ENCODE measurements at places on chromosomes 5 and 9. TPM values are rescaled to one million over a fixed set of nuclear protein-coding genes. Genes with fewer than 3 reads are reported as not detected.
A peak's percentile ranks its signal among the peaks of the same experiment; 100 is the strongest.

Gene ISL1
- not detected for total RNA-seq

GRCh38 chr5:73942783-73943182 lies 316.8 kb downstream of the ARHGEF28 start:
- peaks cover 8% of the 10 kb centered on the region for H3K4me1 ChIP-seq
- no peaks in the 10 kb centered on the region for H3K27me3 ChIP-seq
- H3K27ac ChIP-seq, result no peak overlapping the region
- peaks cover 2% of the 10 kb centered on the region for H3K36me3 ChIP-seq

GRCh38 chr9:85859765-85860164 lies 81.2 kb upstream of the NAA35 start:
- no peak overlapping the region for H3K27ac ChIP-seq
- no peaks in the 10 kb centered on the region for H3K36me3 ChIP-seq
- DNase-seq, result no peak
- H3K27me3 ChIP-seq, result no peaks in the 10 kb centered on the region
- no peak overlapping the region for H3K4me3 ChIP-seq

Gene FRMD3
- total RNA-seq, result 11.0 TPM

DNA sequence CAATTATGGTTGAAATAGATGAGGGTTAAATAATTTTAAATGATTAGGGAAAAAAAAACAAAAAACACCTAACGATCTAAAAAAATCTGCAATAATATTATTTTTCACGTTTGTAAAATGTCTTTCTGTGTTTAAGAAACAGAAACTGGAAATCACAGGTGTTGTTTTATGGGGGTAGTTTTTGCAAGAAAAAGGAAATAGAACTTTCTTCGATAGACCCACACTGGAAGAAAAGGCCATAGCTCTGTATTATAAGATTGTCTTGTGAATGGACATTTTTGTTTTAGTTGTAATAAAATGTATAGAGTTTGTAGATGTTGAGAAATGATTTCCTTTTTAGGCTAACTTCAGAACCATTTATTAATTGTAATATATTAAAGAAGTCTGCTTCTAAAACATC lies 5.5 kb downstream of the CSNK1G3 start:
- no peaks in the 10 kb centered on the region for H3K4me1 ChIP-seq
- no peak overlapping the region for H3K27ac ChIP-seq
- H3K36me3 ChIP-seq, result no peaks in the 10 kb centered on the region
- no peak overlapping the region for H3K4me3 ChIP-seq
- no peaks in the 10 kb centered on the region for H3K27me3 ChIP-seq

DNA sequence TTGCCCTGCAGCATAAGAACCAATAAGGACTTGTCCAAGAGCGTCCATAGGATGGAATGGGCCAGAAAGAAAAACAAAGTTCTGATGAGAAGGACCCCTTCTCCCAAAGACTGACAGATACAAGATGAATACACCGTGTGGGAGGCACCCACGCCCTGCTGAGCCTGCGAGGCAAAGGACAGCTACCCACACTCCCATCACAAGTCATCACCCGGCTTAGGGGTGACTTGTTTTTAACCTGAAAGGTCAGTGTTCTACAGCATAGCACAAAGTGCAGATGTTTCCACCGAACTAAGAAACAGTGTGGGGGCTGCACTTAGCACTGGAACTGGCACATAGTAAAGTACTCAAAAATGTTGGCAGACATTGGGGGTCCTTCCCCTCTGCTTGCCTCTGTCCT lies 13.9 kb downstream of the TNIP1 start:
- DNase-seq, result no peak
- H3K4me3 ChIP-seq, result no peak overlapping the region
- no peaks in the 10 kb centered on the region for H3K27me3 ChIP-seq
- peak overlapping the region; percentile 88 for H3K27ac ChIP-seq
- H3K4me1 ChIP-seq, result peaks cover 84% of the 10 kb centered on the region

Gene PLCXD3
- total RNA-seq, result 11.7 TPM

Gene FYB1
- total RNA-seq, result 53.7 TPM

Gene SPINK13
- 1.6 TPM for total RNA-seq

DNA sequence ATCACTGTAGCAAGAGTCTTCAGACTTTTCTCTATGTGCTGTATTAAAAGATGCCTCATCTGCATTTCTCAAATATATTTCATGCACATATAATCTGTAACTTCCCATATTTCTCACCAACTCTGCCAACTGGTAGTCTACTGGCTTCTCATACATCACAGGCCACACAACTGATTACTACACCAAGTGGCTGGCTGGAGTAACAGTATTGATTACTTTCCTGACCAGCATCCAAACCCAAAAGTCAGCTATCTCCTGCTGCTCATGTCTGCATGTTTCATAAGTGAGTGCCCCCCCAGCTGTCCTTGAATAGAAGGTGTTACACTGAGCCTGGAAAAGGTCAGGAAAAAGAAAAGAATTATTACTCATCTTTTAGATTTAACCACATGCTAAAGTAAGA lies 17.4 kb downstream of the ERCC8 start:
- no peaks in the 10 kb centered on the region for H3K27me3 ChIP-seq
- H3K4me3 ChIP-seq, result no peak overlapping the region
- peaks cover 3% of the 10 kb centered on the region for H3K36me3 ChIP-seq
- no peak overlapping the region for H3K27ac ChIP-seq
- no peaks in the 10 kb centered on the region for H3K4me1 ChIP-seq

- H3K4me3 ChIP-seq, result no peak overlapping the region
- H3K27me3 ChIP-seq, result no peaks in the 10 kb centered on the region
- H3K36me3 ChIP-seq, result no peaks in the 10 kb centered on the region
- H3K27ac ChIP-seq, result no peak overlapping the region
Measured at GRCh38 chr9:117549444-117549843, 134.6 kb upstream of the ASTN2 start.

Gene SLCO4C1
- 35.1 TPM for total RNA-seq

- H3K27me3 ChIP-seq, result peaks cover 52% of the 10 kb centered on the region
- H3K36me3 ChIP-seq, result no peaks in the 10 kb centered on the region
Measured at GRCh38 chr5:55231029-55231918, 2.1 kb downstream of the CCNO start.

GRCh38 chr5:61464512-61464911 lies 132.5 kb downstream of the ZSWIM6 start:
- no peak overlapping the region for H3K4me3 ChIP-seq
- no peaks in the 10 kb centered on the region for H3K36me3 ChIP-seq
- DNase-seq, result no peak
- H3K27ac ChIP-seq, result no peak overlapping the region
- no peaks in the 10 kb centered on the region for H3K27me3 ChIP-seq

- no peaks in the 10 kb centered on the region for H3K4me1 ChIP-seq
- no peaks in the 10 kb centered on the region for H3K27me3 ChIP-seq
- H3K27ac ChIP-seq, result no peak overlapping the region
- H3K4me3 ChIP-seq, result no peak overlapping the region
Measured at GRCh38 chr9:71985297-71985911, 74.0 kb downstream of the C9orf85 start.

GRCh38 chr9:34991607-34992375 lies 2.2 kb downstream of the DNAJB5 start:
- no peaks in the 10 kb centered on the region for H3K27me3 ChIP-seq
- no peak for DNase-seq
- no peak overlapping the region for H3K4me3 ChIP-seq
- no peaks in the 10 kb centered on the region for H3K36me3 ChIP-seq
- H3K27ac ChIP-seq, result peak overlapping the region; percentile 87

Gene MARCOL
- not detected for total RNA-seq

Gene ORM2
- not detected for total RNA-seq

DNA sequence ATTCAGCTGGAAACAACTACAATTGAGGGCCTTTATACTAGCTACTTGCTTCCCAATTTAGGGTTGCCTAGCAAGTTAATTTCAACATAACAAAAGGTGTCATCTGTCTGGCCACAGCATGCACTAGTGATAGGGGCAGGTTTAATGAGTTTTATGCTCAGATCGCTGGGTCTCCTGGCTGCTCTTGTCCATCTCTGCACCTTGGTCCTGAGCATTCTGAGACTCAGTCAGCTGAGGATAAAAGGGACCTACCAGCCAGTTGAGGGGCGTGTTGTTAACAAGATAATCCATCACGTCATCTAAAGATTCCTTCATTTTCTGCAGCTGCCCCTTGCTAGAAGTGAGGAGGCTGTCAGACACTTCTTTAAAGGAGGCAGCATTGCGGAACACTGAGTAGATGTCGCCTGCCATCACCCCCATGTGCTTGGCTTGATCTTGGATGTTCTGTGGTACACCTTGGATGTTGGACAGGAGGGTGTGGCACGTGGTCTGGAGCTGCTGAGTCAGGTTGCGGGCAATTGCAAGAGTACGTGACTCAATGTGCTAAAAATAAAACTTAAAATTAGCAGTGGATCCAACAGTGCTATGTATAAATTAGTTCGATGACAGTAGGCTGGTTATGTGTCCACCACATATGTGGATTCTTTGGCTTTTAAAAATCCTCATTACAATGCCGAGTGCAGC lies 11.0 kb downstream of the PLIN2 start:
- DNase-seq, result no peak
- H3K4me3 ChIP-seq, result no peak overlapping the region
- peaks cover 10% of the 10 kb centered on the region for H3K36me3 ChIP-seq

GRCh38 chr5:131394128-131394527 lies 130.3 kb downstream of the CDC42SE2 start:
- H3K4me3 ChIP-seq, result no peak overlapping the region
- DNase-seq, result no peak
- peak overlapping the region; percentile 74 for H3K27ac ChIP-seq
- no peaks in the 10 kb centered on the region for H3K4me1 ChIP-seq
- no peaks in the 10 kb centered on the region for H3K27me3 ChIP-seq

GRCh38 chr9:124799274-124800006 lies 22.5 kb downstream of the OLFML2A start:
- H3K4me1 ChIP-seq, result peaks cover 11% of the 10 kb centered on the region
- H3K36me3 ChIP-seq, result no peaks in the 10 kb centered on the region
- no peak for DNase-seq
- no peak overlapping the region for H3K4me3 ChIP-seq
- no peaks in the 10 kb centered on the region for H3K27me3 ChIP-seq

GRCh38 chr9:2620919-2621721 lies 467 bp upstream of the VLDLR start:
- H3K4me3 ChIP-seq, result peak overlapping the region; percentile 52
- peak overlapping the region; percentile 69 for H3K27ac ChIP-seq
- no peaks in the 10 kb centered on the region for H3K27me3 ChIP-seq
- H3K4me1 ChIP-seq, result no peaks in the 10 kb centered on the region
- peak; percentile 86 for DNase-seq

GRCh38 chr5:153463806-153464205 lies 26.7 kb upstream of the GRIA1 start:
- DNase-seq, result peak; percentile 2
- H3K27me3 ChIP-seq, result no peaks in the 10 kb centered on the region
- no peak overlapping the region for H3K4me3 ChIP-seq
- no peak overlapping the region for H3K27ac ChIP-seq

Gene ABCA2
- total RNA-seq, result 72.1 TPM

Gene ALDH7A1
- total RNA-seq, result 51.8 TPM

- no peak overlapping the region for H3K4me3 ChIP-seq
- no peak for DNase-seq
- H3K27ac ChIP-seq, result no peak overlapping the region
- H3K36me3 ChIP-seq, result no peaks in the 10 kb centered on the region
- no peaks in the 10 kb centered on the region for H3K4me1 ChIP-seq
Measured at GRCh38 chr9:132708769-132709430, 38.6 kb downstream of the GTF3C4 start.

GRCh38 chr5:29252390-29252789 lies 1941.1 kb upstream of the CDH6 start:
- H3K4me1 ChIP-seq, result no peaks in the 10 kb centered on the region
- DNase-seq, result no peak
- no peak overlapping the region for H3K27ac ChIP-seq

DNA sequence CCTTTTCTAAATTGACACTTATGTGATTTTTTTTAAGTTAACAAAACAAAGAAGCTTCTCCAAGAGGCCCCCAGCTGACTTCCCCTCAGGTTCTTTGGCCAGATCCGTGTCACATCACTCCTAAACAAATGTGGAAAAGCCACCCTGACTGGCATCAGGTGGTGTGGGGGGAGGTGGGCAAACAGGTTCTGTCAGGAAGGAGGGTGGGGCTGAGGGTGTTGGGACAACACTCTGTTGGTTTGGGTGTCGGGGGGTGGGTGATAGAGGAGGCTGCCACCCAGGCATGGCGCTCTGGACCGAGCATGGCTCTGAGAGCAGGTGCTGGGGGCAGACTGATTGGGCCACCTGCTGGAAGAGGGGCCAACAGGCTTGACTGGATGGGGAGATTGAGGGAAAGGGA lies 210.9 kb downstream of the HSPA4 start:
- H3K4me1 ChIP-seq, result peaks cover 8% of the 10 kb centered on the region
- no peak for DNase-seq
- no peaks in the 10 kb centered on the region for H3K27me3 ChIP-seq
- H3K36me3 ChIP-seq, result no peaks in the 10 kb centered on the region
- no peak overlapping the region for H3K27ac ChIP-seq
- H3K4me3 ChIP-seq, result no peak overlapping the region

Gene RHOBTB3
- 54.5 TPM for total RNA-seq

GRCh38 chr5:115313052-115313451 lies 16.6 kb upstream of the CCDC112 start:
- no peaks in the 10 kb centered on the region for H3K36me3 ChIP-seq
- H3K27me3 ChIP-seq, result no peaks in the 10 kb centered on the region
- no peak overlapping the region for H3K4me3 ChIP-seq
- no peak for DNase-seq
- H3K4me1 ChIP-seq, result no peaks in the 10 kb centered on the region

DNA sequence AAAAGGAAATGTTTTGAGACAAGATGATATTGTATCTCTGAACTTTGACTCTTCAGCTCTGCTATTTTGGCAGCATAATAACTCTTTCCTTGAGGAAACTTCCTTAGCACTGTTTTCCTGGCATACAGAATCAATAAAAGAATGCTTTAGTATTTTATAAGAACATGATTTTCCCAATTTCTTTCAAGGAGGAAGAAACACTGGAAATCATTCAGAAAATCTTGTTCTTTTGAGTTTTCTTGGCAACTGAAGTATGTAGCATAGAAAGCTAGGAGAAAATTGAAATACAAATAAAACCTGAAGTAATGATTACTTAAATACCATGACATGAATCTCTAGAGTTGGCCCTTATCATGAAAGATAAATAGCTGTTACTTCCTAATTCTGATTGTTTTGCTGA lies 461.4 kb upstream of the ZNF608 start:
- H3K4me3 ChIP-seq, result no peak overlapping the region
- H3K27me3 ChIP-seq, result no peaks in the 10 kb centered on the region
- DNase-seq, result no peak

Gene LCNL1
- total RNA-seq, result 1.4 TPM

GRCh38 chr9:96524764-96525163 lies 74.8 kb downstream of the HABP4 start:
- H3K4me3 ChIP-seq, result no peak overlapping the region
- peaks cover 3% of the 10 kb centered on the region for H3K36me3 ChIP-seq
- no peaks in the 10 kb centered on the region for H3K27me3 ChIP-seq

Gene PCDHB9
- total RNA-seq, result 2.4 TPM

GRCh38 chr5:66168226-66168625 lies 24.1 kb downstream of the SREK1 start:
- DNase-seq, result no peak
- no peaks in the 10 kb centered on the region for H3K27me3 ChIP-seq
- no peak overlapping the region for H3K4me3 ChIP-seq
- peaks cover 2% of the 10 kb centered on the region for H3K36me3 ChIP-seq

GRCh38 chr5:113122053-113122452 lies 145.5 kb downstream of the DCP2 start:
- no peak for DNase-seq
- H3K36me3 ChIP-seq, result no peaks in the 10 kb centered on the region
- peaks cover 11% of the 10 kb centered on the region for H3K4me1 ChIP-seq
- no peaks in the 10 kb centered on the region for H3K27me3 ChIP-seq
- H3K27ac ChIP-seq, result no peak overlapping the region

Gene TAF11L10
- not detected for total RNA-seq
